ENCODE measurements at places on chromosomes 5 and 9.
A peak's percentile ranks its signal among the peaks of the same experiment; 100 is the strongest.

GRCh38 chr9:128835246-128836210 lies 5.9 kb upstream of the SPOUT1 start:
- no peak for DNase-seq

- no peak for DNase-seq
Observed at GRCh38 chr9:18910435-18910834, 122.6 kb downstream of the SAXO1 start.

DNA sequence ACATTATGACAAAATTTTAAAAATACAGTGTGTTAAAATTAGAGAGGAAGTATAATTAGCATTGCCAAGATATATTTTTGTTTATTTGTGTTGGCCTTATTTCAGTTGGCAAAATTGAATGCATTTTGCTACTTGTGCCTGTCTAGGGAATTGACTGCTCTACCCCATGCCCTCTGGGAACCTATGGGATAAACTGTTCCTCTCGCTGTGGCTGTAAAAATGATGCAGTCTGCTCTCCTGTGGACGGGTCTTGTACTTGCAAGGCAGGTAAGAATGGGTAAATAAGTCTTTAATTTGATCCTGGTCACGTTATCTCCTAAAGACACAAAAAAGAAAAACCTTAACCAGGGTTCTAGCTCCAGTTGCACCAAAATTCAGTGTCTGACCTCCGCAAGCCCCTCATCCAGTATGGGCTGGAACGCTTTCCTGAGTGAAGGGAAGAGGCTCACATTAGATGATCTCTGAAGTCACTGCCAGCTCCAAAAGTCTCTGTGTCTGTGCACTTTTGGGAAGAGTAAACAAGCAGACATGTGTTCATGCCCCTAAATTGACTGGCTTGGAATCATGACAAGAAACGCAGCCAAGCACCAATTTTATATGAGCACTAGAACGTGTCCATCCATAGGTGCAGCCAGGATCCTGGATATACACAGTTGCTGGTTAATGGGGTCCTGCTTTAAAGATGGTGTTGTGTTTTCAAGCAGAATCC lies 98.3 kb upstream of the PRRC1 start:
- no peak for DNase-seq

- no peak for DNase-seq
Observed at GRCh38 chr9:4167079-4167671, 132.7 kb downstream of the GLIS3 start.

DNA sequence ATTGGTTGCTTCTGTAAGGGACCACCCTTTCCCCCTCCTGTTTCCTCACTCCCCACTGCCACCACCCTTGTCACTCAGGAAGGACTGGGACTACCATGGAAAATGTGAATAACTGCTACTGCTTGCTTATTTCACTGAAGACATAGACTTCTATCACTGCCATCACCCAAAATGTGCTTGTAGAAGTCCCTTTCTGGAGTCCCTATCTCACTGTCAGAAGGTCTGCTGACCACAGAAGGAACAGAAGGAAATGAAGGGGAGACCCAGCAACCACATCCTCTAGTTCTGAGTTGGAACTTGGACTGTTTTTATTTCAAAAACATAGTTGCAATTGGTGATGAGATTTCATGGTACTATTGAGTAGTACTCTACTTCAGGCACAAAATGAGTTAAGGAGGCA lies 122.5 kb downstream of the NPR3 start:
- DNase-seq = no peak

- DNase-seq = no peak
Observed at GRCh38 chr5:35415309-35415708, 185.0 kb upstream of the PRLR start.

DNA sequence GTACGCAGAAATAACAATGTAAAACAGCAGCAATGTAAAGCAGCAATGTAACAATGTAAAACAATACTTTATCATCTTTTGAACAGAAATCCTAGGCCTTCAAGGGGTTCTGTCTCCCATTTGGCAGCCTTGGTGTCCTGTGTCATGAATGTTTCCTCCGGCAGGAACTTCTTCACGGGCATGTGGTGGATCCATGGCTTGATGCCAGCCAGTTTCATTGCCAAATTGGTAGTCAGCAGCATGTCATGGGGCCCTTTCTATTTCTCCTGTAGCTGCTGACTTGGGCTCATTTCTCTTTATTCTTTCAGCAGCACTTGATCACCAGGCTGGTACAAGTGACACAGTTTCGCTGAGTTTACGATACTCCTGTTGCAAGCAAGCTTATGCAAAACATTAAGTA lies 275.3 kb downstream of the HTR1A start:
- no peak for DNase-seq

GRCh38 chr5:157575381-157576020 lies at the start of gene ADAM19:
Gene ADAM19, minus strand, starts transcription at chr5:157575775. Its CDS starts 79 bp downstream, at chr5:157575696.
- DNase-seq = peak; percentile 68
